ENCODE measurements at places on chromosomes 11 and 22.

GRCh38 chr11:73810637-73811036 is 23.0 kb downstream of the MRPL48 start:
- no peak for DNase-seq

- no peak for DNase-seq
Observed at GRCh38 chr11:134655189-134655989, 243.3 kb upstream of the B3GAT1 start.

- DNase-seq, result no peak
Observed at GRCh38 chr11:72100009-72100408, 3.1 kb downstream of the LAMTOR1 start.

GRCh38 chr11:35190804-35191348 is 51.9 kb downstream of the CD44 start:
- no peak for DNase-seq

DNA sequence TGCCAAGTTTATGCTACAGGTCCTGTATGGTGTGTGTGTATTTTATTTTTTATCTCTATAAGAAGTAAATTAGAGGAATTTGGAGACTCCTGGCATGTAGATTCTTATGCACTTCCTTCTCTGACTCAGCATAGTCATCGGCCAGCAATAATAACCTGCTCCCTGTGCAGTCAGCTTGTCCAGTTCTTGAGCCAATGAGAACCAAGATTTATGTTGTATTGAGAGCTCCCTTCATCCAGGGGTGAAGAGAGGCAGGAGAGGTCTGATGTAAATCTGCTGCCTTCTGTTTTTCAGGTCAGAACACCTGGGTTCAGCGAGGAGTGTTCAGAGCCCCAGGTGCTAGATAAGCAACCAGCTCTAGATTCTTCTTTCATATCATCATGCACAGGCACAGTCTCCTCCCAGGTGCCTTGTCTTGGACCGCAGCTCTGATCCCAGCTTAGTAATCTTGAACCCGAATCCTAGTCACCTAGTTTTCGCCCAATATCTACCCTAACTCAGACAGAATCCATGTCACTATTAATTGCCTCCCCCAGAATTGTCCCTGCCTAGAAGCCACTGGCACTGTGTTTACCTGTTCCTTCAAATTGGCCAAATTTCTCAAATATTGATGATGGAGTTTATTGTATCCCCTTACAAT is 328.2 kb upstream of the NCAM1 start:
- no peak for DNase-seq

- DNase-seq, result no peak
Observed at GRCh38 chr11:65246506-65246905, 15.3 kb upstream of the POLA2 start.

DNA sequence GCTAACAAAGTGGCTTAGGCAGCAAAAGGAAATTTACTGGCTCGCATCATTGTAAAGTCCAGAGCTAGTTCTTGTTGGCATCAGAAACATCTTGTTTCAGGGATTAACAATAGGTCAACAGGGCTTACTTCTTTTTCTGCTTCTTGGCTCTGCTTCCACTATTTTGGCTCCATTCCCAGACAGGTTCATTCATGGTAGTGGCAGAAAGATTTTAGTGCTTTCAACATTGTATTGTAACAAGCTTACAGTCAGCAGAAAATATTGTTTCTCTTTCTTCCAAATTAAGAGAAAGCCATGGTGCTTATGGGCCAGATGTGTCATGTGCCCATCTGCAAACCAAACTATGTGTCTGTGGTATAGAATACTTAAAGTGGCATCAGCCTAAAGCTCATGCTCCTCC is 315.6 kb downstream of the RAB38 start:
- no peak for DNase-seq

GRCh38 chr11:130180491-130180890 is 20.9 kb downstream of the ST14 start:
- no peak for DNase-seq

DNA sequence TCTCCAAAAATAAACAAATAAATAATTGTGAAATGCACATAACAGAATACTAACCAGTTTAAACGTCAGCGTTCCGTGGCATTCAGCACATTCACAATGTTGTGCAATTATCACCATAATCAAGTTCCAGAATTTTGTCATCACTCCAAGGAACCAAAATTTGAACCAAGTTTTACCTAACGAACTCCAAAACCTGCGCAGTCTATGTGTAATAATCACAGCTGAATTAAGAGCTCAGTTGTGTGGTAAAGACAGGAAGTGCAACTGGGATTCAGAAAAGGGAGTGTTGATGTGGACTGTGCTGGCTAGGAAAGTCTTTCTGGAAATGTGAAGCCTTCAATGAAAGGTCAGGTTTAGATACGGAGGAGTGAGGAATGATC is 5.4 kb upstream of the MCAM start:
- no peak for DNase-seq

DNA sequence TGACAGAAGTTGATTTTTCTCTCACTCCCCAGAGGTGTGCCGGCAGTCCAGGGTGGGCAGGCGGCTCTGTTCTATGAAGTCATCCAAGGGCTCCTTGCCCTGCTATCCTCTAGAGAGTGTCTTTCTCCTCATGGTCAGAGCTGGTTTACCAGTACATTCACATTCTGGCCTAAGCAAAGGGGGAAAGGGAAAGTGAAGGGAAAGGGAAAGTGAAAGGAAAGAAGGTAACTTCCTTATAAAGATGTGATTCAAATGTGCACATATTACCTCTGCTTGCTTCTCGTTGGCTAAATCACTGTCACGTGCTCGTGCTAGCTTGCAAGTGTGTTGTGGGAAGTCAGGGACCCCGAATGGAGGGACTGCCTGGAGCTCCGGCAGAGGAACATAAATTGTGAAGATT is 2.9 kb upstream of the HTATIP2 start:
- DNase-seq, result no peak

DNA sequence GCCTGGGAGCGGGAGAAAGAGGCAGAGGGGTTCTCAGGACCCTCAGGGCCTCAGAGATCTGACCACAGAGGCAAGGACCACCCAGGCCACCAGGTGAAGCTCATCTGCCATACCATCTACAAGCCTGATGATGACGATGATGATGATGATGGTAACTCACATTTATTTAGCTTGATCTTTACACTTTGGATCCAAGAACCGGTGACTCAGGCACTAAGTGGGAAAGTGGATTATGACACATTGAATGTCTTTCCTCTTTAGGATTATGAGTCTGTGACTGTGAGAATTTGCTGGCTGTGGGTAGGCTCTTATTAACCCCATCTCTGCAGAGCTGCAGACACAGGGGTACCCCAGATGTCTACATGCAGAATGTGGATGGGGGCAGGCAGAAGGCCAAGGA is 110.3 kb downstream of the DSCAML1 start:
- DNase-seq, result no peak

- DNase-seq, result no peak
Observed at GRCh38 chr11:79939111-79939510, 498.3 kb upstream of the TENM4 start.

DNA sequence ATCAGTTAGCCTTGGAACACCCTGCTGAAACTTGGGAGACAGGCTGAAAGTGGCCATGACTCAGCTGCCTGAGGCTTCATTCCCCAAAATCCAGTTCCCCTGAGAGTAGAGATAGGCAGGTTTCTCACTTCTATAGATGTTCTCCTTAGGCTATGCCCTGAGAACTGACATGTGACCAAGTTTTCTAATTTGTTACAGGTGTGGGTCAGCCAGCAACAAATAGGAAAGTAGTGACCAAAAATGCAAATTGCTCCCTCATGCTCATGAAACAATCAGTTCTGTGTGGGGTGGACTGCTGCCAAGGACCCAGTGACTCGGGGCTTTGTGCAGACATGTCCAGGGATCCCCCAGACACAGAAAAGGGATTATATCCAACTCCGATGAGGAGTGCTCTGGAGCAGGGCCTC is 7.3 kb upstream of the CCDC15 start:
- no peak for DNase-seq

DNA sequence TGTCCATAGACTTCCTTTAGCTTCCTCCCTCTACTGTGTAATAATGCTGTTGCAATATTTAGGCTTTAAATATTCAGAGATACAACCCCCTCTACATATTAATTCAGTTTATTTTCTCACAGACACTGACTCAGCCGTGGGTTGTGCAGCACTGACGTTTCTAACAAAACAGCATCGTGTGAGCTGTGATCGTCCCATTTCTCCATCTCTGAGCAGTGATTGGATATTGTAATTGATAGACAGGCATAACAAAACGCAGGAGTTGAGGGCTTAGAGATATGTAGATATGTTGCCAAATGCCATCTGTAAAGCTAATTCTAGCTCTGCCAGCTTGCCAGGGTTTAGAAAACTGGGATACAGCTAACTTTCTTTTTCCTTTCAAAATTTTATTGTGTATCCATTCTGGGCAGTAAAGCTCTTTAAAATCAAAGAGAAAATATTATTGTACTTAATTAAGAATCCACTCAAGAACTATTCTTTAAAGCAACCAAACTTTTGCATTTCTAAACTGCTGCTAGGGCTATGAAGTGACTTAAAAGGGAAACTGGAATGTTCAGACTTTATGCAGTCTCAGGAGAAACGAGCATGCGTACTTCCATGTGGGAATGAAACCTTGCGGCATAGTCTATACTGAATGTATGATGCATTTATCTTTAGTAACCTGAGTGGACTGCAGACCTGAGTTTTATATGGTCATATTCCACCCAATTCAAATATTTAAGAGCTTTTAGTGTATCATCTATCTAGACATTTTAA is 22.7 kb downstream of the BTBD10 start:
- DNase-seq, result peak; percentile 84

- no peak for DNase-seq
Observed at GRCh38 chr22:50700387-50701075, 27.9 kb downstream of the SHANK3 start.

GRCh38 chr22:50684986-50685385 is 12.4 kb downstream of the SHANK3 start:
- peak; percentile 84 for DNase-seq

DNA sequence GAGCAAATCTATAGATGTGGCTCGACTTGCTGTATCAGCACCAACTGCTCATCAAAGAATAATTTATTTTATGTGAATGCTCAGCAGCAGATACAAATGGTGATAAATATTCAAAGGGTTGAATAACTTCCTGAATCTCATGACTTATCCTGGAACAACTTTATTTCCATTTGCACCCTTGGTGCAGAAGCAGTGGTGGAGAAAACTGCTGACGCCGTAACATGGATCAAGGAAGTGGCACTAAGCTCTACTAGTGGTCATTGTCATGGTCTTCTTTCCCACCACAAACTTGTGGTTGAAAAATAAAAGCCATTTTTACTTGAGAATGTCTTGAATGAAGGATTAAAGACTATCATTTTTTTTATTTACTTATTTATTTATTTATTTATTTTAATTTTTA is 14.6 kb downstream of the MARK2 start:
- no peak for DNase-seq

GRCh38 chr11:130163346-130164220 is 4.0 kb downstream of the ST14 start:
- DNase-seq, result no peak

All from brain pericyte (primary cell).